ENCODE measurements at places on chromosomes 16 and 17. TPM values are rescaled to one million over a fixed set of nuclear protein-coding genes. Genes with fewer than 3 reads are reported as not detected.

The SLFN13 gene
- total RNA-seq, result 1.4 TPM

The CD68 gene
- total RNA-seq, result 5.5 TPM

The SLC6A2 gene
- total RNA-seq, result not detected

The TNRC6C gene
- 39.2 TPM for total RNA-seq

The ZSCAN10 gene
- not detected for total RNA-seq

The NPIPB13 gene
- 2.5 TPM for total RNA-seq

The LYRM9 gene
- 17.8 TPM for total RNA-seq
